ENCODE measurements at places on chromosomes 5 and 9.

DNA sequence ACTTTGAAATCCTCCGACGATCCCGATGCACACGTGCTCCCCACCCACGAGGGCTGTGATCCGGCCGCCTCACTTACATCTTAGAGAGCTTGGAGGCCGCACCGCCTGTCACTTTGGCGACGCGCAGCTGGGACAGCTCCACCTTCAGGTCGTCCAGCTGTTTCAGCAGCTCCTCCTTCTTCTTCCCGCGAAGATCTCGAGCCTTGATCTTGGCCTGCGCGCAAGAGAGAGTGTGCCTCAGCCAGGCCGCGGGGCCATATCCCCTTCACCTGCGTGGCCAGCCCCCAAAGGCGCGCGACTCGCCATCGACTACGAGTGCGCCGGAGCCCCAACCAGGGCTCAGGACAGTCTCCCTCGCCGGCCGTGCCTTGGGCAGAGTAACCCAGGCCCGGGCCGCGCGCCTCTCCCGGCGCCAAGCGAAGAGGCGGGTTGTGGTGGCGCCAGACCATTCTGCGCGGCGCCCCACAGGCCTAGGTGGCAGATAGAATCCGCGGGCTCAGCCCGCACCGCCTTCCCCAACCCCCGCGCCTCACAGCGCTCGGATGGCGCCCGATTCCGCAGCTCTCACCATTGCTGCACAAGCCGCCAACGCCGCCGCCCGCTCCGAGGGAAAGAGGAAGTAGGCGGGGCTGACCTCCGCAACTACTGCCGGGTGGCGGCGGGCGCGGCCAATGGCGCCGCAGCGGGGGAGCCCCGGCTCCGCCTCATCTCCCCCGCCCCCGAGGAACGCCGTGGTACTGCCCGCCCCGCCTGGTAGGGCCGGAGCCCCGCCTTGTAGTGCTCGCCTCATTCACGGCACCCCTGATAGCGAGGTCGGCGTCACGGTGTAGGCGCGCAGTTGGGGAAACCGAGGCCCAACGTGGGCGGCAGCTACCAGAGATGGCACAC, at the start of the genes ARPC5L and RPL35:
ARPC5L (plus strand) TSS at position 789 of the 888 bp plus-strand sequence. CDS start 7,161 bp downstream, outside the sequence.
RPL35 (minus strand) TSS at position 616 of the 888 bp plus-strand sequence; CDS start at position 571, 45 bp downstream.
- peak; percentile 98 for DNase-seq

GRCh38 chr5:42718591-42718990, 38.0 kb upstream of the CCDC152 start:
- no peak for DNase-seq

- DNase-seq: no peak
These were observed 26.0 kb upstream of the GNA14 start for GRCh38 chr9:77673941-77674791.

DNA sequence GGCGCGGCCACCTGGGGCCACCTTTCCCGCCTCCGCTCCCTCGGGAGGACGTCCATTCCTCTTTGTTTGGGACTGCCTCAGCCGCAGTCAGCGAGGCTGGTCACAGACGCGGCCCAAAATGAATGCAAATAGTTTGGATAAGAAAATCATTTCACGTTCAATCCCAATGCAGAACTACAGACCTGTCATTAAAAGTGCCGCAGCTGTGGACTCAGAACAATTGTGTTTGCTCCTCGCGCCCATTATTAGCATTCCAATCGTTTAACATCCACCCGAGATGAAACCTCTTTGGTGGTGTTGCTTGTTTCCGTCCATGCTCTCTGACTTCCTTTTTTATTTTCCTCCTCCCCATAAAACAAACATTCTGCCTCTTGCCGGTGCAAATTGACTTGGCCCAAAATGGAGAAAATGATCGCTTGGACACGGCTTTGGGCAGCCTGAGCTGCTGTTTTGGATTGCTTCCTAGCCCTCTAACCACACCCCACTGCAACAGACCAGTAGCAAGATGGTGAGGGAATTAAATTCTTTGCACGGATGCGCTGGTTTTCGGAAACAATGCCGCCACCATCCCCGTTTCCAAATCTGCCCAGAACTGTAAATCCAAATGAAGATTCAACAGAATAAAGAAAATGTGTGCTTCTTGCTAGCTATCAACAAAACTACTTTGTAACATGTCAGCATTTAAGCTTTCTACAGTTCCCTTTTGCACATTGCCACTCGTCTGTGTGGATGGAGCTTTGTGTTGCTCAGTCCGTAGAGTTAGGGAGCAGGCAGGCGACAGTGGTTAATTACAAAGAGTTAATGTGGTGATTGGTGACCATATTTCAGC, 784 bp downstream of the NLN start:
- peak; percentile 14 for DNase-seq

DNA sequence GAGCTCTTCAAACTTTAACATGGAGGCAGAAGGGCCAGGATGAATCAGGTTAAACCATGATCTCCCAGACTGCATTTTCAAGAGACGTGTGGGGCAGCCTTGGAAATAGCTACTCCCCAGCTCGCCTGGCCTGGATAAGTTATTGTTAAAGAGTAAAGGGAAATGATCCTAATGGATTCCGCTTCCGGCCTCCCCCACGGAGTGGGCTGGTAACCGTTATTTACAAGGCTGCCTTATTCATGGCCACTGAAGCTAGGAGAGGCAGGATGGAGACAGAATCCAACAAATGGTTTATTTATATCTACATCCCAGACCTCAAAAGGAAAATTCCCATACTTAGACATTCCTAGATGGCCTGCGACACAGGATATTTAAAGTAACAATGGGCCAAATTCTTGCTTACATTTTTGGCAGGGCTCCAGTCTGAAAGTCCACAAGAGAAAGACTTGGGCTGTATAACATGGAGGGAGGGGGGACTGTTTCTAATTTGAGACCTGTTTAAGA, 27.9 kb downstream of the SPRY4 start:
- no peak for DNase-seq

DNA sequence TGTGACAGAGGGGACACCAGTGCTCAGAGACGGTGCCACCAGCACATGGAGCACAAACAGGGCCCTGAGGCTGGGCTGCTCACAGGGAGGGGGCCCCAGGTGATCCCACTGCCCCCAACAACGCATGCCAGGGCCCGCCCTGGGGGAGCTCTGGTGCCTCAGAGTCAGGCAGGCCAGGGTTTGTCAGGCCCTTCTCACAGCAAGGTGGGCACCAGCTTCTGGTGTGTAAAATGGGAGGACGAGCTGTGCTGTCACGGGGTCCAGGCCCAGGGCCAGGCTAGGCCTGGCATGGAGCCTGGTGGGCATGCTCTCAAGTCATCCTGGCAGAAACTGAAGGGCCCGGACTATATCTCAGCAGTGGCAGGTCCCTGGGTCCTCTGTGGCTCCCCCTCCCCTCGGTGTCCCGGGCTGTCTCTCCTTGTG, 34.5 kb downstream of the PRRT1B start:
- DNase-seq: no peak

GRCh38 chr5:135249658-135250057, 149.4 kb downstream of the MACROH2A1 start:
- no peak for DNase-seq

DNA sequence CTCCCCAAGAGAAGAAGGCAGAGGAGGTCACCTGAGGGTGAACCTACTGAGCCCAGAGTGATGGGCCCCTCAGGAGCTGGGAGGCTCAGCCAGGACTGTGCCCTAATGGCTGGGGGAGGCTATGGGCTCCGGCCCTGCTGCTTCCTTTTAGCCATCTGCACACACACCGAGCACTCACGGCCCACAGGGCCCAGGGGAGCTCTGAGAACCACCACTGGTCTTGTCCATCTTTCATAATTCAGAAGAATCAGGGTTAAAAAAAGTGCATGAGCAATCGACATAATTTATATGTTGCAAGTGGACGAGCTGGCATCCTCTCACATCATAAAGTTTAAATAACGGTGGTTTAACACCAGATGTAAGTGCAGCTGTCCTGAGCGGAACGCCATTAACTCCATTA, 162.1 kb downstream of the FSTL4 start:
- DNase-seq: no peak

DNA sequence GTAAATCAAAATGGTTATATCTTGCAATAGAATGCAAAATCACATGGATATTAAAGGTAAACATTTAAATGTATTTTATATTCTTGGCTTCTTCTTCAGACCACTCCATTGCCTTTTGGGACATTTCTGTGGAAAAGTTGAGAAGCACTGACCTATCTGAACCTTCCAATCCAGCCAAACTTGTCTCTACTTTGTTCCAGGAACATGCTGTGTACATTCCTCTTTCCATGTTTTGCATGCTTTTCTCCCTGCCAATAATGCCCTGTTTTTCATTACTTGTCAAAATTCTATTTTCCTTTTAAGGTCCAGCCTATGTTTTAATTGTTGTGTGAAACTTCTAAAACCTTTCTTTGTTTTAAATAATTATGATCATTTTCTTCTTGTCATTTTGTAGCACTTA, 28.3 kb downstream of the JAK2 start:
- DNase-seq: no peak

GRCh38 chr9:38018241-38018957, 50.6 kb downstream of the SHB start:
- no peak for DNase-seq

DNA sequence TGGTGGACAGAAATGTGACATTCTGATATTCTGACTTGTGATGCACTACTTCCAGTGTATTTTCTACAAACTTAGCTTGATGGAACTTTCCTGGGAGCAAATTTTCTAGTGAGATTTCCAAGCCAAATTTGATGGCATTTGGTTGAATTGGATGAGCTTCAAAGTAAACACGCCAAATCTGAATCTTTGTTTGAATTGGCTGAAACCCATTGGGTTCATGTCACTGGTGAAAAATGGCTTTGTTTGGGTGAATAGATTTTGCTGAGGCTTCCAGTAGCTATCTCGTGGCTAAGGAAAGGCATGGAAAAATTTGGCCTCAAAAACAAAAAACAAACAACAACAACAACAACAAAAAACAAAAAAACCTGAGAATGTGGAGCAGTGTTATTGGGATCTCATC, 271.1 kb upstream of the RPS23 start:
- DNase-seq: no peak

DNA sequence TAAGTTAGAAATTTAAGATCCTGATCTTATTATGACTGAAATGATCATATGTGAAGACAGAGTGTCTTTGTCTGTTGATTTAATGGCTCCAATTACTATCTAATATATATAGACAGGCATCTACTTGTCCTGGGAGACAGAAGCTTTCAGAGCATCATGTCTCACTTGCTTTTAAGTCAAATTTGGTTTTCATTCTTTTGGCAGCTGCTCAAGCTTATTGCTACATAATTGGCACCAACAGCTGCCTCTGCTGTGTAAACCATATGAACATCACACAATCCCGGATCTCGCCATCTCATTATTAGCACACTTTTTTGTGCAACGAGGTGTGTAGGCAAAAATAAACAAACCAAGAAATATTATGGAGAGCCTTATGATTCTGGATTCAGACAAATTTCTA, 1717.9 kb downstream of the EFNA5 start:
- DNase-seq: no peak

DNA sequence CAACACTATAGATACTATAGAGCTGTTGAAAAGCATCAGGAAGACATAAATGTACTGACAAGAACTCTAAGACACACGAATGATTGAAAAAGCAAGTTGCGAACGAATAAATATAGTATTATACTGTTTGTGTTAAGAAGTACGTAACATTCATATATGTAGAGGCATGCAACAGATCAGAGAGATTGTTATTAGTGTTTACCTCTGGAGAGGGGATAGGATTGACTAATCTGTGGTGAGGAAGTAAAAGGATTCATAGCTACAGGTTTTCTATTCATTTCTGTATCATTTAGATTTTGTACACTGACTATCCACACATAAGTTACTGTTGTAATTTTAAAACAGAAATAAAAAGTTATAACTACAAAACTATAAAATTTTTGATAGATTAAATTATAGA, 147.6 kb upstream of the SV2C start:
- no peak for DNase-seq

DNA sequence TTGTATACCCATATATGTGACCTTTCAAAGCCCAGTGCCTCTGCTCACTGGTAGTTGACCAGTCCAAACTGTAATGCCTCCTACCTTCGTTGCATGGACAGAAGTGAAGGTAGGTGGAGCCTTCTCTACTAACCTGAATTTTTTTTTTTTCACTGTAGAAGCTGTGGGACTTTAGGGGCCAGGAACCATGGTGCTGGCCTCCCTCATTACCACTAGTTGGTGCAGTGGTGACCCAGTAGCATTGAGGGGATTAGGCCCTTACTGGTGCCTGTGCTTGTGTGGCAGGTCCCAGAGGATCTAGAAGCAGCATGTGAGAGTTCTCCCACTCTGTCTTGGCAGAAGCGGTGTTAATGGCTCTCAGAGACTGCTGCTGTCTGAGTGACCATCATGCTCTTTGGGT, 2.3 kb downstream of the RALGPS1 start:
- no peak for DNase-seq

DNA sequence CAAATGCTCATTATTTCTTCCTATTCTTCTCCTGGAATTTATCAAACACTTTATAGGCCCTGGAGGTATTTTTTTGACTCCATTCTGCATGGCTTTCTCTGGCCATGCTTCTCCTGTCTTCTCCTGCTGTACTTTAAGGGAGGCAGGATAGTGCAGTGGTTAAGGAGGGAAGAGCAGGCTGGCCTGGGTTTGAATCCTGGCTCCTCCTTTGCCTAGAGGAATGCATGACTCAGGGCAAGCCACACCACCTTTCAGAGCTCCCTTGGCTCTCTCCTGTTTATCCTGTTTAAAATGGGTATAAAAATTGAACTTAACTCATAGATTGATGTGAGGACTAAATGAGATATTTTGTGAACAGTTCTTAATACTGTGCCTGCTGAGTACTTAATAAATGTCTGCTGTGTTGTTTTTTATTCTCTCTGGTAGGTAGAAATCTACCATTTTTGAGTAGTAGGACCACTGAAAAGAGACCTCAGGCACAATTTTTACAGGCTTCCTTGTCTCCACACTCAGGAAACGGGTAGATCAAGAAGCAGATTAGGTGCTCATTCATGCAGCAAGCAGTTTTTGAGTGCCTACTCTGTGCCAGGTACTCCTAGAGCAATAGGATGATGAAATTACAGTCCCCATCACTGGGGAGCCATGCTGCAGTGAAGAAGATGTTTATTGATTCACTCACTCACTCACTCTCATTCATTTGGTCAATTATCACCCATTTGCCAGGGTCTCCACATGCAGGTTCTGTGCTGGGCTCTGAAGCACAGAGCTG, 32.7 kb upstream of the ARAP3 start:
- no peak for DNase-seq

- no peak for DNase-seq
These were observed 20.7 kb downstream of the NLN start for GRCh38 chr5:65742565-65743231.

- DNase-seq: no peak
These were observed 175.1 kb downstream of the BAAT start for GRCh38 chr9:101209670-101210069.

Data from dorsolateral prefrontal cortex (tissue), 122 donors.